NCI-H1930 (cell line): ENCODE measurements at places on chromosomes 3 and 15.

GRCh38 chr3:145936971-145937370, 224.0 kb downstream of the PLOD2 start:
- no peak for DNase-seq

GRCh38 chr15:33679061-33679460, 289.2 kb upstream of the CHRM5 start:
- DNase-seq: no peak

GRCh38 chr3:74756674-74757073, 142.2 kb upstream of the CNTN3 start:
- DNase-seq: no peak

GRCh38 chr15:63191895-63192618, 2.7 kb downstream of the RAB8B start:
- DNase-seq: no peak

DNA sequence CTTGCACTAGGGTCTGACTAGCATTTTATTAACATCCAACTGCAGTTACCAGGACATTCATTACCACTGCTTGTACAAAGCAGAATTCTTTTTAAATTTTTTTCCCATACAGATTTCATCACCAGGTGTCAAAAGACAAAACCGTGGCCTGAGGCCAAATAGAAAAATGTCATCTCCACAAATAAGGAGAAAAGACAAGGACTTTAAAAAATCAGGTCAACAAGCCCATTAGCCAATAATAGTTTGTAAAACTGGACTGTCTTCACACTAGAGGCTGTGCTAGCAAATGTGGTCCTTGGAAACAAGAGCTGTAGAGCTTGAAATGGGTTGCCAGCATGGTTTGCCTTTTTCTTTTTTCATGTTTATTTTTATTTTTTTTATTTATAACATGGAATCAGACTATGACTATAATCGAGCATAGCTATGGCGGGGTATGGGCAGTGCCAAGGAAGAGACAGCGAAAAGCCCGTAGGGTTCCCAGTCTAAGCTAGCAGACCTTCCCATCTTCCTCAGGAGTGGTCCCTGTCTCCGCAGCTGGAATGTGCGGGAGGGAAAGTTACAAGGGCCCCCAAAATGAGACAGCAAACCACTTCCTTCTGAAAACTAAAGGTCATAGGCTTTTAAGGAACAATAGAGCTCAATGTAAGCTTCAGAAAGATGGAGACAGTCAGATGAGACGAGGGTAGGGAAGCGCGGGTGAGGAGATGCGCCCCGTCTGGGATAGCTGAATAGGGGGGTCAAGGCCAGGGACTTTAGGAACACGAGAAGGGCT, 1.5 kb downstream of the PTPN9 start:
- DNase-seq: no peak

GRCh38 chr3:14124223-14124614, 451 bp downstream of the CHCHD4 start:
- DNase-seq: no peak

GRCh38 chr3:128067489-128067888, 15.3 kb downstream of the SEC61A1 start:
- no peak for DNase-seq

- no peak for DNase-seq
Measured at GRCh38 chr3:3355442-3355841, 176.0 kb upstream of the CRBN start.

DNA sequence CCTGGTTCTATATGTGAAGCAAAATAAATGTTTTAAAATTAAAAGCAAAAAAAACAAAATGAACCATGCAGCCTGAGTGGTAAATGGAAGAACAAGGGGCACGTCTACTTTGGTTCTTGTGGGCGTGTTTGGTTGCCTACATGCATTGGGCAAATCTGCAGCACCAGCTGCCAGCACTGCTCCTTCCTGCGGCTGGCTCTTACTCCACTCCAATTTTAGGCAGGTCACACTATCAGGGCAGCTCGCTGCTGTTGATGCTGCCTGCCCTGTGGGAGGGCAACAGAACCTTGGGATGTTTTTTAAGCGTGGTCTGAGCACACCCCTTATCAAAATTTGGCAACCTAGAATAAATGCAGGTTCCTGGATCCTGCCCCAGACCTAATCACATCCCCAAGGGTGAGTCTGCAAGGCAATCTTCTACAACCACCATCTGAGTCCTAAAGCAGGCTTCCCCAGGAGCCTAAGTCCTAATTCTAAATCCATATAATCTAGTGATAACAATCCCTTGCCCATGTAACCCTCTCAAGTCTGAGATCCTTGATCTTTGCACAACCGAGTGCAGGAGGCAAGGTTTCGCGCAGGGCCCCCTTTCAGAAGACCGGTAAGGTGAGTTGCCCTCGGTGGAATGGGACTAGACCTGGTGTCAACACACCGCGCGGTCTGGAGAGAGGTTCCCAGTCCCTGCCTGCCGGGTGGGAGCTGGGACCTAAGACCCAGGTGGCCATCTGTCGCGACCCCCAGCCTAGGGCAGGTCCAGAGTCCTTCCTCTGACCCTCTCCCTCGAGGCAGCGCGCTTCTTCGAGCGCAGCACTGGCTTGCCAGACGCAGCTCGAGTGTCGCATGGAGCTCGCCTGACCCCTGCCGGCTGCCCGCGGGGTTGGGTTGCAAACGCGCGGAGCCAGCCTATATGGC, 15.9 kb downstream of the IVD start:
- DNase-seq: peak; percentile 64

GRCh38 chr3:161310649-161311423, 60.5 kb downstream of the SPTSSB start:
- no peak for DNase-seq

DNA sequence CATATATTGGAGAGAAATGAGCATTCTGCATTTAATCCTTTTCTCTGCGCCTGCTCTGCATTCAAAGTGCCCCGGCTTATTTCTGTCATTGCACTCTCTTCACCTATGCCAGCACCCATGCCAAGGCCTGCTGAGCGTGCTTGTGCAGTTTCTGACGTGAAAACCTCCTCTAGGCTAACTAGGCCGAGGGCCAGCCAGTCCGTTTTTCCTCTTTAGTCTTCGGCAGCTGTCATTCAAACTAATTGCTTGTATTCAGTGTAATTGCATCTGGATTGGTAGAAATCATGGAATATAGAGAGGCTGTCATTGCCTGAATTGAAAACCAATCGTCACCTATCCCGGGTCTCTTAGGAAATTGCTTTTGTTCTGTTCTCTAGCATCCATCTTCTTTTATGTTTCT, 94.0 kb downstream of the ARPP21 start:
- no peak for DNase-seq

GRCh38 chr3:52847241-52847640, 12.4 kb upstream of the MUSTN1 start:
- DNase-seq: no peak
